ENCODE measurements at places on chromosomes 6 and 20.
A peak's percentile ranks its signal among the peaks of the same experiment; 100 is the strongest.

- no peak for DNase-seq
Measured at GRCh38 chr6:168138436-168138835, 59.4 kb upstream of the FRMD1 start.

DNA sequence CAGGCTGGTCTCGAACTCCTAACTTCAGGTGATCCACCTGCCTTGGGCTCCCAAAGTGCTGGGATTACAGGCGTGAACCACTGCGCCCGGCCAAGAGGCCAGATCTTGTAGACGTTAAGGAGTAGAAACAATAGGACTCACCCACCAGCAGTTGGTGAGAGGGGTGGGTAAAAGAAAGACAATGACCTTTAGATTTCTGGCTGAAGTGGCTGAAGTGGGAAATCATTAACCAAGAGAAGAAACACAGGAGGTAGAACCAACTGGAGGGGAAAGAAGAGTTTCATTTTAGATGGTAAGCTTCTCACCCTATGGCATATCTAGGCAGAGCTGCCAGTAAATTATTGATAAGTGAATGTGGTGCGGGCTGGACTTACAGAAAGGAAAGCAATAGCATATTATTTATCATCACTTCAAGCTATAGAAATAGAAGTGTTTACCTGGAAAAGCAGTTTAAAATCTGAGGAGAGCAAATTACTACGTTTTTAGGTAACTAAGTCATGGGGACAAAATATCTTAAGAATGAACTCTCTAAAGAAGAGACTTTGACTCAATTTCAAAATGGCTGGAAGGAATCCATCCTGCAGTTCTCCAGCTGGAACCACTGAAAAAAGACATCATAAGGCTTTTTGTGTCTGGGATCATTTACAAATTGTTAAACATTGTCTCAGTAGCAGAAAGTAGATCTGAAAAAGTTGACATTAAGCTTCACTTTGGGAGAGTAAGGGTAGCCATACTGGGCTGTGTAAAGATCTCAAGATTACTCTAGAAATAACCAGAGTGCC, 109.6 kb downstream of the ALDH8A1 start:
- no peak for DNase-seq

GRCh38 chr20:57399587-57400155, 8.5 kb downstream of the RBM38 start:
- DNase-seq, result no peak

GRCh38 chr20:33791959-33792597, 19.1 kb upstream of the CHMP4B start:
- DNase-seq, result peak; percentile 28

GRCh38 chr6:147035886-147036285, 168.3 kb upstream of the STXBP5 start:
- no peak for DNase-seq

DNA sequence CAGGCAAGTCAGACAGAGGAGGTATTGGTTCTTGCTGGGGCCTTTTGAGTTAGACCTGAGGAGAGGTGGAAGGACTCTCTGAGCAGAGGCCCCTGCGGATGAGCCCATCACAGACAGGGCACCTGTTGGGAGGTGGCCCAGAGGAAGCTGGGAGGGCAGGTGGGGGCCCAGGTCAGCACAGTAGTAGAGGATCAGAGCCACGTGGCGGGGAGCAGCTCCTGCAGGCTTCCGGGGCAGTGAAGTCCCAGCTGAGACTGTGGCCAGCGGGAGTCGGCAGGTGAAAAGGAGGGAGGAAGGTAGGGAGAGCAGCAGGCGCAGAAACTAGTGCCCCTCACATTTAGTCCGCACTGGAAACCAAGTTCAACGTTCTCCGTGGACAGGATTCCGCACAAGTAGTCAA, 61.8 kb downstream of the RSPH3 start:
- DNase-seq, result no peak

DNA sequence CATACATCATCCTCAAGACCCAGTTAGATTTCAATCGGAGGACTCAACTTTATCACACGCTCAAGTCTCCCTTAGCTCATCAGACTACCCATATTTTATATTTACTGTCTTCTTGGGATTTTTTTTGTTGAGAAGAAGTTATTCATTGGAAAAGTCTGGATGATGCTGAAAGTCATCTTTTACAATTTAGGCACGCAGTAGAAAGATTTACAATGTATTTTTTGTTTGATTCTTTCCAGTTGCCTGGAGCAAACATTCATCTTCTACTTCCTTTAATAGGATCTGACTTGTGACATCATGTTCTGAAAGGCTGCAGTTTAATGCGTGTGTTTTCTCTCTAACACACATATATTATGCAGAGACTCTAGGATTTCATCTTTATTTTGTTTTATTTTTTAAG, 235.7 kb downstream of the DOK5 start:
- no peak for DNase-seq

DNA sequence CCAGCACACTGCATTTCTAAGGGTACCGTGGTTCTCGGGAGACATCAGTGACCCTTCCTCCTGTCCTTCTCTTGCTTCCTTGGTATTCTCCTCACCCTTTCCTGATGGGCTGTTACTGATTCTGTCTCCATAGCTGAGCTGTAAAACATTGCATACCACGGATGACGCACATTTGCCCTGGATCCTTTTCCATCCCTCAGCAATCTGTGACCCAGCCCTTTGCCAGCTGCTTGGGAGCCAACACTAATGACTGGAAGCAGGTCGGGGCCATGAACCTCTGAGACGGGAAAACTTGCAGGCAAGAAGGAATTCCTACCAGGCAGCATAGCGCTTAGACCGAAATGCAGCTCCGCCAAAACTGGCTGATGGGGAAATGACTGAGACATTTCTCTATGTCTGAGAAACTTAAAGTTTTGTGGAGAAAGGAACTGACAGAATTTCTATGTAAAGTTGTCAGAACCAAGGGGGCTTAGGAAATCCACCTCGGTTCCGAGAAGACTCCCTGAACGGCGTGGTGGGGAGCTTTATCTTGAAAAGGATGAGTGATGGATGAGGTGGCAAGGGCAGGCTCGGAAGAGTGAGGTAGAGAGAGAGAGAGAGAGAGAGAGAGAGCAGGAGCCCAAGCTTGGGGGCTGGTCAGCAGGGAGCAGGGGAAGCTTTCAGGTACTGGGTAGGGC, 19.2 kb downstream of the TUBB2B start:
- DNase-seq, result no peak

GRCh38 chr20:44566018-44566417, 16.4 kb upstream of the PKIG start:
- no peak for DNase-seq

- DNase-seq, result no peak
Measured at GRCh38 chr6:85081102-85081501, 316.7 kb upstream of the TBX18 start.

DNA sequence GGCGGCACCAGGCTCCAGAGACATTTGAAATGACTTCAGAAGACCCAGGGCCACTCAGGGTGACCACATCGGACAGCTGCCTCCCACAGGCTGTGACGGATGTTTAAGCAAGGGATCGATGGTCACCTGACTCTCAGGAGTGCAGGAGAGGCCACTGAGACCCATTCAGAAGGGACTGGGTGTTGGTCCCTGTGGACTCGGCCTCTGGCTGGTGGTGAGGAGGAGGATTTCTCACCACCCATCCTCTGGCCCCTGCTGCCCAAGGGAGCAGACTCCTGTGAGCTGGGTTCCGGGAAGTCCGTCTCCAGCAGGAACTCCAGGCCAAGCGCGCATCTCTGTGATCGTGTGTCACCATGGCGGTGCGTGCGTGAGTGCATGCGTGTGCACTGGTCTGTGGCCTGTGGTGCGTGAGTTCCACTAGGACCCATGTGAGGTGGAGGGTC, 25.5 kb downstream of the NPEPL1 start:
- no peak for DNase-seq

All from activated effector memory CD4-positive, alpha-beta T cell treated with Interleukin-2 at 50 U/mL for 16 hours (primary cell).